ENCODE measurements at places on chromosomes 16 and 17.

DNA sequence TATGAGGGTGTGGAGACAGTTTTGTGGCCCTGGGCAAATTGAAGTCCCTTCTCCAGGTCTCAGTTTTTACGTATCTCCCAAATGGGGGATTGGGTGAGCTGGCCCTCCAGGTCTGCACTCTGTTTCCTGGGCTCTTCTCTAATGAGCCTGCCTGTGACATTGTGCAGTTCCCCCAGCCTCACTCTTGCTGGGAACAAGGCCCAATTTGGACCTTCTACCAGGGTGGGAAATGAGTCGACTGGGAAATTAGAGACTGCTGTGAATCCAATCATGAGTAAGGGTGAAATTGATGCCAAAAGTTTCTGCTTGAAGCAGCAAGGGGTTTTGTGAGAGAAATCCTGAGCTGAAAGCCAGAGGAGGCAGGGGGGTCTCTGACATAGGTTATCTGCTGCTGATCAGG, 71.5 kb upstream of the KSR1 start:
- DNase-seq: no peak

- no peak for DNase-seq
These were observed 418.5 kb upstream of the CDH5 start for GRCh38 chr16:65947951-65948350.

DNA sequence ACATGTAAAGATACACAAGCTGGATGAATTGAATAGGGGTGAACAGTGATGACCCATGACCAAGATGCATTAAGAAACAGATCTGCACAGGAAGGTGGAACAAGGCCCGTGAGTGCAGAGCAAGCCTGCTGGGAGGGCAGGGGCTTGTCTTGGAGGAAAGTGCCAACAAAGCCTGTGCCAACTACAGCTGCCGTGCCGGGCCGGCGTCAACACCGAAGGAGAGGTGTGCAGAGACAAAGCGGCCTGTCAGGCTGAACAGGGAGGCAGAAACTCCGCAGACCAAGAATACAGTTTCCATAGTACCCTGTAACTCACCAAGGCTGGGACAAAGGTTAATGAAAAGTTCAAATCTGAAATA, 46.7 kb downstream of the ANKRD11 start:
- DNase-seq: no peak

DNA sequence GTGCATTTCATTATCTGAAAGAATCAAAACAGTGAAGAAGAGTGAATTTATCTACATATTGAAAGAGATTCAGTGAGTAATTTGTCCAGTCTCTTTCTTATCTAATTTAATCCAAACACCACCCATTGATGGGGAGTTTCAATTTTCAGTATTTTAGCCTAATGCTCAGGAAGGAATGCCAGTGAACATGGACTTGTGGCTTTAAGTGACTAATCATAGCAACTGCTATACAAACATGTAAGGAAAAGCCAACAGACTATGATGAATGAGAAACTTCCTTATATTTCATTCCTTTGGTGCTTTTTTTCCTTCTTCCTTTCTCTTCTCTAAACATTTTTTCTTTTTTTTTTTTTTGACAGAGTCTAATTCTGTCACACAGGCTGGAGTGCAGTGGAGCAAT, 885.8 kb downstream of the KCNJ2 start:
- DNase-seq: no peak

- no peak for DNase-seq
These were observed 910 bp downstream of the WBP2 start for GRCh38 chr17:75854101-75854748.

Measured in activated CD4-positive, alpha-beta T cell treated with anti-CD3 and anti-CD28 coated beads, Interleukin-2, amount 50 U/mL, for 48 hours (primary cell).